ENCODE measurements at places on chromosomes 2 and 18. TPM values are rescaled to one million over a fixed set of nuclear protein-coding genes. Genes with fewer than 3 reads are reported as not detected.

DNA sequence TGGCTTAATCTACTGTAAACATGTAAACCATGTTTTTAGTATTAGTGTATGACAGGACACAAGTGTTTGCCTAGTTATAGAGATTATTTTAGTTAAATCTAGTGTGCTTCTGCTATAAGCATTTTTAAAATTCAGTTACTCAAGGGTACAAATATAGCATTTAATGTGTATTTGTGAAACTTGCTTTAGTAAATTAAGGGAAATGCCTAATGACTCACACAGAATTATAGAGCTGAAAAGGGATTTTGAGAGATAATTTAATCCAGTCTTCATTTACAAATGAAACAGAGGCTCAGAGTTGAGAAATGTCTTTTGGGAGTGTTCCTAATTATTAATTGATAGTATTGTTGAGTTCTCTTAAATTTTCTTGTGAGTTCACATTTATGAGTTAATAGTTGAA is 8.2 kb downstream of the ACTR3 start:
- no peaks in the 10 kb centered on the region for H3K36me3 ChIP-seq

TBR1 gene
- total RNA-seq: 0.13 TPM

CCDC102B gene
- 0.91 TPM for total RNA-seq

DNA sequence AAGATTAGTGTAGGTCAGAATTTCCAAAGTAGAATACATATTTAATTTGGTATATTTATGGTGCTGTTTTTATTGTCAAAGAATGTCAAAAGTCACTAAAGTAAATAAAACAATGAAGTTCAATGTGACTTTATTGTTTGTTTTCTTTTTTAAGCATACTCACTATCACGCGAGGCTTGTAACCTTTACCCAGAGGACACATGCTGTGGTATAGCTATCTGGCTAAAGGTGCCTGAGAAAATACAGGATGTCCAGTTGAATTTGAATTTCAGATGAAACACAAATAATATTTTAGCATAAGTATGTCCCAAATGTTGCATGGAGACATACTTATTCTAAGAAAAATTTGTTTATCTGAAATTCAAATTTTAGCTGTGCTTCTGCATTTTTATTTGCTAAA is 103.3 kb upstream of the KLF7 start:
- no peaks in the 10 kb centered on the region for H3K27me3 ChIP-seq
- no peak overlapping the region for H3K27ac ChIP-seq
- DNase-seq: no peak
- H3K36me3 ChIP-seq: no peaks in the 10 kb centered on the region

GRCh38 chr2:73920577-73921545 is 5.8 kb upstream of the DGUOK start:
- H3K4me1 ChIP-seq: 0 out of 2 replicates have a peak, but pooled peaks cover 4% of the 10 kb centered on the region
- no peaks in the 10 kb centered on the region for H3K27me3 ChIP-seq
- DNase-seq: peak; percentile 72

SIX3 gene
- 2.0 TPM for total RNA-seq

DNA sequence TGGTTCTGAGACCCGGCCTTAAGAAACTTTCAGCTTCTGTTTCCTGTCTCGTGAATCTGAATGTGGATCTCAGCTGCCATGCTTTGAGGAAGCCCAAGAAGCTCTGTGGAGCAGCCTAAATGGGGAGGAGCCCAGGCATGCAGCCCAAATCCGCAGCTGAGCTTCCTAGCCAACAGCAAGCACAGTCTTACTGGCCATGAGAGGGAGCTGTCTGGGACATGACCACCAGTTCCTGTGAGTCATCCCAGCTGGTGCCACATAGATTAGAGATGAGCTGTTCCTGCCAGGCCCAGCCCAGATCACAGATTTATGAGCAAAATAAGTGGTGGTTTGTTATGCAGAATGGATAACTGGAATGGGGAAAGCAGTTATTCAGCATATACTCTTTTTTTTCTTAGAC is 224.4 kb upstream of the APCDD1 start:
- no peaks in the 10 kb centered on the region for H3K4me1 ChIP-seq
- H3K4me3 ChIP-seq: no peak overlapping the region
- H3K27me3 ChIP-seq: no peaks in the 10 kb centered on the region
- peak; percentile 17 for DNase-seq
- H3K27ac ChIP-seq: no peak overlapping the region

ECEL1 gene
- not detected for total RNA-seq

DNA sequence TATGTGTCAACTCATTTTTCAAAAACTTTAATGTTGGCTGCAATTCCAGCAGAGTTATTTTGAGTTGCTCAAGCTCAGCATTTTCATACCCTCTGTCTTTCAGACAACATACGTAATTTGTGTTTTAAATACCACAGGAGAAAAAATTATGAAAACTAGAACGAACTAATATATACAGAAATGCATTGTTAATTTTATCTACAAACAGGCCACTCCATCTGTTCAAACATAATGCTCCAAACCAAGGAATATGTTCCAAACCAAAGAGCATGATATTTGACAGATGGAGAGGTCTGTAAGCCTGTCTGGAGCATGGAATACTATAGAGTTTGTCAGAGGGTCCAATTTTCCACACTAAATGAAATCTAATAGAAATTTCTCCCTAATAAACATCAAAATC is 536.2 kb upstream of the FSIP2 start:
- no peaks in the 10 kb centered on the region for H3K36me3 ChIP-seq
- no peak overlapping the region for H3K4me3 ChIP-seq

DNA sequence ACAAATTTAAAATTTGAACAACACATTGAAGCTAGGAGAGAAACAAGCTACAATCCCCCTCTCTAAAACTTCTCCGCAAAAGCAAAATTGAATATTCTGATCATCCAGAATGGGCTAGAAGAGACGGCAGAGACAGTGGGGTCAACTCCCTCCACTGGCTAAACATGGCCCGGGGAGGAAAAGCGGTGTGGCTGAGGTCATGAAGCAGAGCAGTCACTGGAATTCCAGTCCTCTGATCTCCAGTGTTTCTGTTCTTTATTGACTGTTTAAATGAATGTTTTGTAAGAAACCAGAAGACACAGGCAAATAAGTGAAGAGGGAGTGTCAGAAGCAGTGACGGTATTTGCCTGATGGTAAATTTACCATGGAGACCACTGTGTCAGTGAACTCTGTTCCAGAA is 116.2 kb downstream of the GAREM1 start:
- H3K27ac ChIP-seq: no peak overlapping the region
- H3K4me3 ChIP-seq: no peak overlapping the region
- no peak for DNase-seq
- H3K36me3 ChIP-seq: no peaks in the 10 kb centered on the region
- peaks cover 9% of the 10 kb centered on the region for H3K4me1 ChIP-seq
- H3K27me3 ChIP-seq: no peaks in the 10 kb centered on the region

GRCh38 chr2:74317701-74318100 is 25.5 kb downstream of the SLC4A5 start:
- H3K36me3 ChIP-seq: no peaks in the 10 kb centered on the region
- DNase-seq: no peak
- no peak overlapping the region for H3K27ac ChIP-seq

- H3K4me1 ChIP-seq: no peaks in the 10 kb centered on the region
- H3K4me3 ChIP-seq: no peak overlapping the region
- no peaks in the 10 kb centered on the region for H3K36me3 ChIP-seq
- H3K27me3 ChIP-seq: no peaks in the 10 kb centered on the region
- H3K27ac ChIP-seq: no peak overlapping the region
These were observed 5.0 kb upstream of the IL18RAP start for GRCh38 chr2:102417946-102418345.

FBXO11 gene
- total RNA-seq: 48.2 TPM

KLHL14 gene
- not detected for total RNA-seq

DNA sequence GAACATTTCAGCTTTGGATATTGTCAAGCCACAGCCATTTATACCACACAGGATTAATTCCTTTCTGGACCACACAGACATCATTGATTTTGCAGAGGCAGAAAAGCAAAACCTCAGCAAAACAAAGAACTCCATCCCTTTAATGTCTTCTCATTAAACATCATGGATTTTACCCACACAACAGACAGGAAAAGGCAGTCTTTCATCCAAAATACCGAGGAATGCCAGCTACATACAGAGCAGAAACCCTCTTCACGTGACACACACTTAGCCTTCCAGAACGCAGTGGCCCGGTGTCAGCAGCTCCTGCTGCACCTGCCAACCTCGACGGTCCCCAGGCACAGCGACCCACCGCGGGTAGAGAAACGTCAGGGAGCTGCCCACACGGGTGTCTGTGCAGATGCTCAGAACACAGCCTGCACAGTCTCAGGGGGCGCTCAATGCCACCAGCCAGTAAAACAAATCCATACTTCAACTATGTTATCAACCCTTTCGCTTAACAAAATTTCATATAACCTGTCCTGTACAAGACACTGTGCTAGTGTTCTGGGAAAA is 304.5 kb downstream of the EIPR1 start:
- no peaks in the 10 kb centered on the region for H3K4me1 ChIP-seq
- DNase-seq: no peak
- no peak overlapping the region for H3K27ac ChIP-seq
- H3K4me3 ChIP-seq: no peak overlapping the region

DNA sequence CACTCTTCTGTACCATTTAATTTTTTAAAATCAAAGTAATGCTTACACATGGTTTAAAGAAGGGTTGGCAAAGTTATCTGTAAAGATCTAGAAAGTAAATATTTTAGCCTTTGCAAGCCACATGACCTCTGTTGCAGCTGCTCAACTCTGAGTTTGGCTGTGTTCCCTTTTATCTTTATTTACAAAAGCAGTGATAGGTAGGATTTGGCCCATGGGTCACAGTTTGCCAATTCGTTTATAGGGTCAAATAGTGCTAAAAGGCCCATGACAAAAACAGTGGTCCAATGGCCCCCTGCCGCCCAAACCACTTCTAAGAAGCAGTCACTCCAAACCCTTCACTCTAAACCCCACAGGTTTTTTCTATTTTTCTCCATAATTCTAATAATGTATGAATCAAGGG is 124.8 kb downstream of the PARD3B start:
- H3K4me1 ChIP-seq: peaks cover 39% of the 10 kb centered on the region
- H3K36me3 ChIP-seq: no peaks in the 10 kb centered on the region
- H3K4me3 ChIP-seq: no peak overlapping the region
- no peak overlapping the region for H3K27ac ChIP-seq
- no peaks in the 10 kb centered on the region for H3K27me3 ChIP-seq

DNA sequence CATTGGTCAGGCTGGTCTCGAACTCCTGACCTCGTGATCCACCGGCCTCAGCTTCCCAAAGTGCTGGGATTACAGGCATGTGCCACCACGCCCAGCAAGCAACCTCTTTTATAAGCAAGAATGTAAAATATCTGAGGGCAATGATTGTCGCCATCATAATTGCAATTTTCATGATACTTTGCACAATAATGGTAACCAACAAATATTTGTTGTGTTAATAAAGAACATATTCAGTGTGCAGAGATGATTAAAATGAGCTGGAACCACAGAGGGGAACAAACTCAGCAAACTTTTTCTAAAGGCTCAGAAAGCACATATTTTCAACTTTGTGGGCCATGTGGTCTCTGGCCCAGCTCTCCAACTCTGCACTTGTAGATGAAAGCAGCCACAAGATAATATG is 115.2 kb upstream of the SIX2 start:
- H3K27me3 ChIP-seq: no peaks in the 10 kb centered on the region
- no peak for DNase-seq
- no peaks in the 10 kb centered on the region for H3K36me3 ChIP-seq
- H3K4me3 ChIP-seq: no peak overlapping the region
- no peak overlapping the region for H3K27ac ChIP-seq
- peaks cover 31% of the 10 kb centered on the region for H3K4me1 ChIP-seq

- peaks cover 3% of the 10 kb centered on the region for H3K4me1 ChIP-seq
- no peak for DNase-seq
- no peak overlapping the region for H3K4me3 ChIP-seq
- H3K27ac ChIP-seq: no peak overlapping the region
- no peaks in the 10 kb centered on the region for H3K27me3 ChIP-seq
These were observed 279.6 kb upstream of the CYP26B1 start for GRCh38 chr2:72427022-72427861.

DNA sequence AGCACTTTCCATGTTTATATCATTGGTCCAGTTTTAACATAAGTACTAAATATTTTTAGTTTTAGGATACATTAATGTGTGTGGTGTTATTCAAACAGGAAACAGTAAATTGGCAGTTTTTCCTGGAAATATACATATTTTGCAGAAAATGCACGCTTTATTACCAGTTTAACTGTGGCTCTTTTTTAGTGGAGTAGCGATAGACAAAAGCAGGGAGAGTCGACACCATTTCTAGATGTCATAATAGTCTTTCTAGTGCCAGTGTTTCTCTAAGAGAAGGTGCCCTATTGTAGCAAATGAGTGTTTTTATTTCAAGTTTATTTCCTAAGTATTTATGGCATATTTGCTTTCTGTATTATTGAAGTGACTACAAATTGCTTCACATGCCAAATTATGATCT is 9.1 kb upstream of the SLC35G4 start:
- H3K4me3 ChIP-seq: no peak overlapping the region
- no peak overlapping the region for H3K27ac ChIP-seq
- DNase-seq: no peak
- H3K4me1 ChIP-seq: no peaks in the 10 kb centered on the region
- H3K36me3 ChIP-seq: no peaks in the 10 kb centered on the region
- no peaks in the 10 kb centered on the region for H3K27me3 ChIP-seq

GKN1 gene
- total RNA-seq: not detected

GRCh38 chr2:142863485-142863961 is 13.9 kb upstream of the KYNU start:
- no peaks in the 10 kb centered on the region for H3K36me3 ChIP-seq
- no peak overlapping the region for H3K27ac ChIP-seq
- H3K4me1 ChIP-seq: no peaks in the 10 kb centered on the region
- H3K27me3 ChIP-seq: no peaks in the 10 kb centered on the region
- H3K4me3 ChIP-seq: no peak overlapping the region
- no peak for DNase-seq

IER3IP1 gene
- 26.3 TPM for total RNA-seq

DNA sequence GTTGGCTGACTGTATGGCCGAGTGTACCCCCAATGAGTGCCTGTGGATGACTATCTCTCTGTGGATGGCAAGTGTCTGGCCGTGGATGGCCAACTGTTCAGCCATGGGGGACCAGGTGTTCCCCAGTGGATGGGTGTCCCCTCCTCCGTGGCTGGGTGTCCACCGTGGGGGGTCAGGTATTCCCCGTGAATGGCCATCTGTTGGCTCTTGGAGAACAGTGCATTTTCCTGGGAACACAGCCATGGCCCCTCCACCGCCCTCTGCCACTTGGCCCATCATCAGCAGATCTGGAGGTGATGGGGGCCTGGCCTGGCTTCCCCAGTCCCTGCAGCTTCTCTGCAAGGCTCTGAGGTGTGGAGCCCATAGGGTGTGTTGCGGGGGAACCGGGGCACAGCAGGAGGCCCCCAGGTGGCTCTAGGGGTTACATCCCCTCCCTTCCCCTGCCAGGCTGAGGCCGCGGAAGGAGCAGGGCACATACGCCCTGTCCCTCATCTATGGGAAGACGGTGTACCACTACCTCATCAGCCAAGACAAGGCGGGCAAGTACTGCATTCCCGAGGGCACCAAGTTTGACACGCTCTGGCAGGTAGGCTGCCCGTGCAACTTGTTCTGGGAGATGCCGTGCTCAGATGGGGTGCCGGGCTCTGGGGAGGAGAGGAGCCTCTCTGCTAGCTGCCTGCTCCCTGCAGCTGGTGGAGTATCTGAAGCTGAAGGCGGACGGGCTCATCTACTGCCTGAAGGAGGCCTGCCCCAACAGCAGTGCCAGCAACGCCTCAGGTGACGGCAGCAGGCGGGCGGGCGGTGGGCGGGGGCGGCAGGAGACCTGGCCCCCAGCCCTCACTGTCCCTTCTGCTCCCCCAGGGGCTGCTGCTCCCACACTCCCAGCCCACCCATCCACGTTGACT is 19.3 kb downstream of the ZAP70 start:
- H3K36me3 ChIP-seq: no peaks in the 10 kb centered on the region
- no peak overlapping the region for H3K27ac ChIP-seq
- no peak overlapping the region for H3K4me3 ChIP-seq
- no peak for DNase-seq
- H3K4me1 ChIP-seq: peaks cover 2% of the 10 kb centered on the region

All from SJCRH30 (cell line).